ENCODE measurements at places on chromosomes 13 and 19. TPM values are rescaled to one million over a fixed set of nuclear protein-coding genes. Genes with fewer than 3 reads are reported as not detected.

DNA sequence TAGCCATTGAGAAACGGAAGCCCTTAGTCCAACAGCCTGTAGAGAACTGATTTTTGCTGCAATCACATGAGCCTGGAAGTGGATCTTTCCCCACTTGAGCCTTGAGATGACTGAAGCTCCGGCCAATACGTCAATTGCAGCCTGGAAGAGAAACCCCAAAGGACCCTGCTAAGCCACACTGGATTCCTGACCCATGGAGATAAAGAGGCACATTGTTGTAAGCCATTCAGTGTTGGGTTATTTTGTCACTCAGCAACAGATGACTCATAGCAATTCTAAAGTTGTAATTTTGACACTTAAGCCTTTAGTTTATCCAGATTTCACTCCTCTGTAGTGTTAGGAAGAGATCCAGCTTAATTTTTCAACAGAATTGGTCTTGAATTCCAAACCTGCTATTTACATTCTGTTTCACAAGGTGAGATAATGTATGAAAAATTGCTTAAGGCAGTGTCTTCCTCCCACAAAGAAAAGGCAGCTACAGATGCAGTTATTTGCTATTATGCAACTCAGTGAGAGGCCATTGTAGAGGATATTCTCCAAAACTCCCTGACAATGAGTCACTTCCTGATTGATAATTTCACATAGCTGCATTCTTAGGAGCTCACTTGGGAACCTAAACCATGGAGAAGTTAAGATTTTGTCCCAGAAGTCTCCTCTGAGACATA lies 59.4 kb upstream of the TSHZ3 start:
- no peak for DNase-seq

DNA sequence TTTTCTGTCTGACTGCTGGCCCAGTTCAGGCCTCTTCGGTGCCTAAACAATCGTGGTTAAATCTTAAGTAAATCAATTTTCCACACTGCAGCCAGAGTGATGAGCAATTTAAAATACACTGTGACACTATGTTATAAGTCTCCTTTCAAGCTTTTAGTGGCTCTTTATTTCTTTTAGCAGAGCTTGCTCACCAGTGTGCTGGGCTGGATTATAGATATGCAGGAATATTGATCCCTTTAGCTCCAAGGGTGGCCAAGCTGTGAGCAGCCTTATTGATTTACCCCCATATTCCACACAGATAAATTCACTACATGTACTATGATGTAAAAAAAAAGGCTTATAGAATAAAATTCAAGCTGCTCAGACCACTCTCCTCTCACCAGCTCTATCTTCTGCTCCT lies 21.7 kb downstream of the CBY2 start:
- no peak for DNase-seq

GRCh38 chr13:65623148-65623547 lies 1607.0 kb downstream of the PCDH9 start:
- no peak for DNase-seq

DNA sequence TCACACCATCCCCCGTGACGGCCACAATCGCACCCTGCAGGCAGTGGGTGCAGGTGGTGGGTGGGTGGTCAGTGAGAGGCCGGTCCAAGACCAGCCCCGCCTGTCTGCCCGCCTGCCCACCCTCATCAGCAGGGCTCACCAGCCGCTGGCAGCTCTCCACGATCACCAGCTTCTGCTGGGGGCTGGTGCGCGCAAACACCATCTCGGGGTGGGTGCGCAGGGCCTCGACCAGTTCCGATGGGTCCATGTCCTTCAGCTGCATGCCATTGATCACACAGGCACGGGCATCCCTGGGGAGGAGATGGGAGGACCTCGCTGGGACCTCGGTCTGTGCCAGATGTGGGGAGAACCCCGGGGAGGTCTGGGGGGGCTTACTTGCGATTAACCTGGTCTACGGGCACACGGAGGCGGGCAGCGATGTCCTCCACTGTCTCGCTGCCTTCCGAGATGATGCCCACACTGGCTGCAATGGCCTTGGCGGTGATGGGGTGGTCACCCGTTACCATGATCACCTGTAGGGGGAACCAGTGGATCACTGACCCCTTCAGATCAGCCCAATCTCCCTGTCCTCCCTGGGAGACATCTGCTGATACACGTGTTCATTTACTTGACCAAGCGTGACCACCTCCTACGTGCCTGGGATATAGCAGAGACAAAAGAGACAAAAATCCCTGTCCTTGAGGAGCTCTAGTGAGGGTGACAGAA lies 8.0 kb downstream of the ATP4A start:
- no peak for DNase-seq

Gene CAB39L
- 19.3 TPM for total RNA-seq

GRCh38 chr19:8087876-8088275 lies 35.3 kb downstream of the CCL25 start:
- no peak for DNase-seq

Gene ARRDC5
- not detected for total RNA-seq

Gene ALG11
- 17.8 TPM for total RNA-seq

DNA sequence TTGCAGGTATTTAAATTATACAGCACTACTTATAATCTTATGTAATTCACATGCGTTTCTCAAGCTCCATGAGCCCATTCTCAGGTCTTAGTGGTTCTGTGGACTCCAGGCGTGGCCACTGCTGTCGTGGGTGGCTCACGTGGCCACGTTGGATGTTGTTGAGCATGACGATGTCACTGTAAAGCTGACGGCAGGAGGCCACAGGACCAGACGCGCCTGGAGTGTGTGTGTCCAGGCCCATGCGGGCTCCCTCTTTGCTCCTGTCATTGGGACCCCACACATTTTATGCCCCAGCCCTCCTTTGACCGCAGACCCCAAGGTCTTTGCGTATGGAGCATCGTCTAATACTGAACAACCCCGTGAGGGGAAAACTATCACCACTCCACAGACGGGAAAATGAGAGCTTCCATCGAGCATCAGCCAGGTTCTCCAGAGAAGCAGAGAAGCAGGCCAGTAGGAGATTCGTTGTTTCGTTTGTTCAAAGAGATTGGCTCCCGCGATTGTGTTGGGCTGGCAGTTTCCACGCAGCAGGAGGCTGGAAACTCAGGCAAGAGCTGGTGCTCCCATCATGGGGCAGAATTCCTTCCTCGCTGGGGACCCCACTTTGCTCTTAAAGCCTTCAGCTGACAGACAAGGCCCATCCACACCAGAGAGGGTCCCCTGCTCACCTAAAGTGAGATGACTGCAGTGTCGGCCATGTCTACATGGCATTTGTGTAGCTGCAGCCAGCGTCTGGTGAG lies 129.3 kb upstream of the SPACA7 start:
- DNase-seq: no peak

Data from Right ventricle myocardium superior (tissue), 1 donor.